CD4-positive, alpha-beta memory T cell (primary cell): ENCODE measurements at places on chromosomes 1 and 21. TPM values are rescaled to one million over a fixed set of nuclear protein-coding genes. Genes with fewer than 3 reads are reported as not detected.

The OLIG2 gene
- not detected for total RNA-seq

The AMPD1 gene
- total RNA-seq = not detected

The COL6A1 gene
- 6.0 TPM for total RNA-seq

The KLHL20 gene
- 43.9 TPM for total RNA-seq

GRCh38 chr1:40986328-40986783 is 6.9 kb downstream of the CTPS1 start:
- no peaks in the 10 kb centered on the region for H3K27me3 ChIP-seq
- DNase-seq = no peak
- no peak overlapping the region for H3K27ac ChIP-seq
- peaks cover 65% of the 10 kb centered on the region for H3K36me3 ChIP-seq

DNA sequence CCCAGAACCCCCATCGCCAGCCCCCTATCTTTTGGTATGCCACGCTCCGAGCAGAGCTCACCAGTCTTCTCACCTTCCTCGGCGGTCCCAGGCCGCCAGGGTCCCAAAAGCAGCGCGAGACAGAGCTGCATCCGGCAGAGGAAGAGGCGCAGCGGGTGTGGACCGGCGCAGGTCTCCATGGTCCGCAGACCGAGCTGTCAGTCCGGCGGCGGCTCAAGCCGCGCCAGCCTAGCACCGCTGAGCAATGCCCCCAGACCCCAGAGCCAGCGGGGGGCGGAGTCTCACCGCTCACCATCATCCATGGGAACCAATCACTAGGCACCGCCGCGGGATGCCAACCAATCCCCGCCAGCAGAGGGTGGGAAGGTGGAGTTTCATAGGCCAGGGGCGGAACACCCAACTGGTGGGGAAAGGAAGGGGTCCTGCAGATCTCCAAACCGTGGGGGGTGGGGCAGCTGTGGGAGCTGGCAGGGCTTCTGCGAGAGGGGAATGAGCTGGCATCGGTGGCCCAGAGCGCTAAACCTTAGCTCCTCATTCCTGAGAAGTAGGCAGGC is at the start of gene EPHA10:
EPHA10 (minus strand) TSS at position 233 of the 554 bp plus-strand sequence; CDS start at position 179, 54 bp downstream.
- H3K36me3 ChIP-seq = no peaks in the 10 kb centered on the region
- H3K27me3 ChIP-seq = peaks cover 27% of the 10 kb centered on the region
- no peak within 1 kb of the TSS for H3K27ac ChIP-seq
- no peak for DNase-seq

GRCh38 chr1:9838946-9839345 is 15.2 kb upstream of the CLSTN1 start:
- no peak overlapping the region for H3K27ac ChIP-seq
- H3K27me3 ChIP-seq = no peaks in the 10 kb centered on the region
- H3K4me1 ChIP-seq = no peaks in the 10 kb centered on the region

DNA sequence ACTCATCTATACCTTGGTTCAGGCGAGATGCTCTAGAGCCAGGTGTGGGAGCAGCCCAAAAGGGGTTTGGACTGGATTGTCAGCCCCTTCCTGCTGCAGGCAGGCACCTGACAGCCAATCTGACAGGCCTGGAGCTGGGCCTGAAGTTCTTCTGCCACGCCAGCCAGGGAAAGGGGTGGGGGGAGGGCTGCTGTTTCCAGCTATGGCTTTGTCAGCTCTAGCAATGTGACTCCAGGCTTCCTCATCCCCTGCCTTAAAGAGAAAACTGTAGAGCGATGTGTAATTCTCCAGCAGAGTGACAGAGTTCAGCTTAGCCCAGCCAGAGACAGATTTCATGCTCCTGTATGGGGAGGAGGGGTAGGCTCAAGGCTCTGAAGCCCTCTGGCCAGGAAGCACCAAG is 30.3 kb downstream of the WNT4 start:
- H3K36me3 ChIP-seq = peaks cover 43% of the 10 kb centered on the region
- no peak overlapping the region for H3K27ac ChIP-seq
- no peak overlapping the region for H3K4me3 ChIP-seq
- no peak for DNase-seq
- H3K27me3 ChIP-seq = no peaks in the 10 kb centered on the region

GRCh38 chr1:66013371-66013770 is 220.7 kb downstream of the PDE4B start:
- DNase-seq = no peak
- H3K27me3 ChIP-seq = no peaks in the 10 kb centered on the region
- H3K4me1 ChIP-seq = no peaks in the 10 kb centered on the region
- no peak overlapping the region for H3K27ac ChIP-seq

DNA sequence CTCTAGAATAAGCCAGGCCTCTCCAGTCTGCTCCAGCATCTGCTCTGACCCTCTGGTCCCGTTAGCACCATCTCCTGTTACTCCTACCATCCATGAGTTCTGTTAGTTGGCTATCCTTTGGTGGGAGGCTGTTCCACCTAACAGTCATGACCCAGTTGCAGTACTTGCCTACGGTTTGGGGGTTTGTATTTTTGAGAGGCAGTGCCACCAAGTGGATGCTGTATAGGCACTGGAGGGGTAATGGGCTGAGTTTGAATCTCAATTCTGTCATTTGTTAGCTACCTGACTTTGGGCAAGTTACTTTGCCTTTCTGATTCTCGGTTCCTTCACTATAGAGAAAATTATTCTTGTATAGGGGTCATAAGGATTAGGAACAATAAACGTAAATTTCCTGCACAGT is 12.1 kb upstream of the C8B start:
- no peak for DNase-seq
- H3K4me3 ChIP-seq = no peak overlapping the region
- no peak overlapping the region for H3K27ac ChIP-seq
- H3K27me3 ChIP-seq = no peaks in the 10 kb centered on the region

DNA sequence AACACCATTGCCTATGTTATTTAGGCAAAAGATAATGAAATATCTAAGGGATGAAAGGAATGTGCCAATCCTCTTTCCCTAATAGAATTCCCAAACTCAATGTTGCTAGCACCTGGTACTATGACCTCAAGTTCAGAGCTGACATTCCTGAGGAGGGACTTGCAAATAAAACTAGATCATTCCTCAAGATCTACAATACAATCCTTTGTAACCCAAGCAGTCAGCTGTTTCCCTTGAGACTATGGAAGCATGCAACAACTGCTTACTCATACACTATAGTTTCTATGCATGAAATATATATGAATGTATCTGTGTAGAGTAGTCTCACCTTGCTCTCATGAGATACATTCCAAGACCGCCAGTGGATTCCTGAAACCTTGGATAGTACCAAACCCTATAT is 65.0 kb downstream of the ABL2 start:
- H3K4me1 ChIP-seq = no peaks in the 10 kb centered on the region
- H3K36me3 ChIP-seq = no peaks in the 10 kb centered on the region
- H3K27ac ChIP-seq = no peak overlapping the region
- DNase-seq = no peak
- no peaks in the 10 kb centered on the region for H3K27me3 ChIP-seq

GRCh38 chr1:114155706-114156105 is 2.0 kb upstream of the SYT6 start:
- no peak for DNase-seq
- H3K27me3 ChIP-seq = peaks cover 40% of the 10 kb centered on the region
- H3K36me3 ChIP-seq = no peaks in the 10 kb centered on the region
- H3K4me3 ChIP-seq = no peak overlapping the region
- peaks cover 23% of the 10 kb centered on the region for H3K4me1 ChIP-seq

- H3K27ac ChIP-seq = no peak overlapping the region
- H3K27me3 ChIP-seq = no peaks in the 10 kb centered on the region
These were observed 1127.5 kb upstream of the NCAM2 start for GRCh38 chr21:19870682-19871081.

DNA sequence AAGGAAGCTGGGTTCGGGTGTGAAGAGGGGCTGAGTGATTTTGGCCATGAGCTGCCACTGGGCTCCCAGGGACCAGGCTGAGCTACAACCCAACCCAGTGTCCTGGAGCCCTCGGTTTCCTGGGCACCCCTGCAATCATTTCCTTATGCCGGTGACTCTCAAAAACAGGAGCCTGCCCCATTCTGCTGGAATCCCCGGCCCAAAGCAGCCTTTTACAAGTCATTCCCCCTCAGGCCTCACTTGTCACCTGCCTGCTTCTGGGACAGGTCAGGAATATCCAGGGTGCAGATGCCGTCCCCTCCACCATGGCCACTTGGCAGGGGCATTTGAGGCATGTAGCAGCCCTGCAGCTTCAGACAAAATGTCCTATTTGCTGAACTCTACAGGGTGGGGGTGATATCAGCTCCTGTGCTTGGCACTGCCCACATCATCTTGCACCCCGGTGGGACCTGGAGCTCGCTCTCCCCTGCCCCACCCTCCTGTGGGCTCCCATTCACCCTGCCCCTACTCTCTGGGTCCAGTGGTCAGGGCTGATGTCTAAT is 30.0 kb downstream of the CDK18 start:
- H3K27ac ChIP-seq = no peak overlapping the region
- no peaks in the 10 kb centered on the region for H3K4me1 ChIP-seq
- no peak for DNase-seq
- H3K4me3 ChIP-seq = no peak overlapping the region

DNA sequence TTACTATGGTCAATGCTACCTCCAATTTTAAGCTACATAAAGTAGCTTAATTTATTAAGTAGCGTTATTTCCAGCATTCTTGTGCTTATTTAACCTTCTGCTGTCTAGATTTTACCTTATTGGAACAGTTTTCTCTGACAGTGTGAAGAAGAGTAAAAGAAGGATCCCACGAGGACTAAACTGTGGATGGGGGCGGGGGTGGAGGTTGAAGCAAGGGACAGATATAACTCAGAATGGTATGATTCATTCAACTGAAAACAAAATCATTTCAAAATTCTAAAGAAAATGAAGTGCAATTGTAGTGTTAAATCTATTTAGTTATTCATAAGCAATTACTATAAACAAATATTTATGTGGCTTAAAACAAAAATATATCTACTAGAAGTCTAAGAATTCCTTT is 11.5 kb upstream of the VAV3 start:
- no peaks in the 10 kb centered on the region for H3K27me3 ChIP-seq
- DNase-seq = no peak
- H3K36me3 ChIP-seq = no peaks in the 10 kb centered on the region
- no peaks in the 10 kb centered on the region for H3K4me1 ChIP-seq
- H3K27ac ChIP-seq = no peak overlapping the region
- H3K4me3 ChIP-seq = no peak overlapping the region

DNA sequence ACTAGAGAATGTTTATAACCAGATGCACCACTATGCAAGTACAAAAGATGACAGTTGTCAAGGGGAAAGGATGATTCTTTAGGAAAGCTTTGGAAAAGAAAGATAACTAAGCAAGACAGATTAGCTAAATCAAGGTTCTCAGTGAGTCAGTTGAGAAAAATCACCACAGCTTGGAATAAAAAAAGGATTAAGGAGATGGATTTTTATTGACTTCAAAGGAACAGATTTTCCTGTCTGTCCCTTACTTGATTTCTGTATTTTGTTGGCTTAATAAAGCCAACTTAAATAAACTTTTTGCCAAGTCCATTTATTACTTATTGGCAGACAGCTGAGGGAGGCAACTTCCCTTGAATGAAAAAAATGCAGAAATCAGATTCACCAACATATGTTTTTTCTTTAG is 93.9 kb downstream of the NR5A2 start:
- H3K4me3 ChIP-seq = no peak overlapping the region
- DNase-seq = no peak
- no peaks in the 10 kb centered on the region for H3K36me3 ChIP-seq
- H3K27me3 ChIP-seq = no peaks in the 10 kb centered on the region
- no peaks in the 10 kb centered on the region for H3K4me1 ChIP-seq
